CD4-positive, alpha-beta T cell treated with Interleukin-12 subunit alpha and Interleukin-12 subunit beta, for 1 hour (primary cell): ENCODE measurements at places on chromosomes 7 and 10.

GRCh38 chr7:19558527-19558926, 150.3 kb downstream of the POLR1F start:
- no peak for DNase-seq

GRCh38 chr7:147432079-147432478, 1158.5 kb upstream of the C7orf33 start:
- no peak for DNase-seq

DNA sequence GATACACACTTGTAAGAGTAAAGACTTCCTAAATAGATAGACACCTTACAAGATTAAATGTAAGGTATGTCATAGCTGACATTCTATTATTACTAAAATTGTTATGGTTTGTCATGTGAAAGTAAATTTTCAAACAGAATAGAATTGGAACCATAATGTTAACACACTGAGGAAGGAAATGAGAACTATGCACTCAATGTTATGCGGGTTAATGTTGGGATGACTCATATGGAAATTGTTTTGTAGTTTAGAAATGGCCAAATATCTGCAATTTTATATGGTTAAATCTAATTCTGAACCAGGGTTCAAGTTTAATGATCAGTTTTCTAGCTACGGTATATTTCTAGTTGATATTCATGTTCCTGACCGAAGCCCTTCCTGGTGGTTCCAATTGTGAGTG, 214.2 kb upstream of the ADO start:
- DNase-seq, result no peak

DNA sequence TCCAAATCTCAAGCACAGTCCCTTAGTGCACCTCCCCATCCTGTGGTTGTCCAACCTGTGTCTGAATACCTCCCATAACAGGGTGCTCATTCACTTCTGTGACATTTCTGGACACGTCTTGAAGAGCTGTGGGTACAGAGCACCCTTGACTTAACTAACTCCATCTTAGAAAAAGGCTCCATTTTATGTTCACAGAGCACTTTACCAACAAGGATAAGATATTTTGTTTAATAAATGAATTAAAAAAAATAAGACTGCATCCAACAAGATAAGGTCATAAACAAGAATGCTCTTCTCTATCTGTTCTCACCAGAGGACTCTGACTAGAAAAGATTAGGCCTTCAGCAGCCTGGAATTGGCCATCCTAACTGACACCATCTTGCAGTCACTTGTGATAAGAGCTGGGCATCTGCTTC, 335.2 kb upstream of the ZNF32 start:
- no peak for DNase-seq

DNA sequence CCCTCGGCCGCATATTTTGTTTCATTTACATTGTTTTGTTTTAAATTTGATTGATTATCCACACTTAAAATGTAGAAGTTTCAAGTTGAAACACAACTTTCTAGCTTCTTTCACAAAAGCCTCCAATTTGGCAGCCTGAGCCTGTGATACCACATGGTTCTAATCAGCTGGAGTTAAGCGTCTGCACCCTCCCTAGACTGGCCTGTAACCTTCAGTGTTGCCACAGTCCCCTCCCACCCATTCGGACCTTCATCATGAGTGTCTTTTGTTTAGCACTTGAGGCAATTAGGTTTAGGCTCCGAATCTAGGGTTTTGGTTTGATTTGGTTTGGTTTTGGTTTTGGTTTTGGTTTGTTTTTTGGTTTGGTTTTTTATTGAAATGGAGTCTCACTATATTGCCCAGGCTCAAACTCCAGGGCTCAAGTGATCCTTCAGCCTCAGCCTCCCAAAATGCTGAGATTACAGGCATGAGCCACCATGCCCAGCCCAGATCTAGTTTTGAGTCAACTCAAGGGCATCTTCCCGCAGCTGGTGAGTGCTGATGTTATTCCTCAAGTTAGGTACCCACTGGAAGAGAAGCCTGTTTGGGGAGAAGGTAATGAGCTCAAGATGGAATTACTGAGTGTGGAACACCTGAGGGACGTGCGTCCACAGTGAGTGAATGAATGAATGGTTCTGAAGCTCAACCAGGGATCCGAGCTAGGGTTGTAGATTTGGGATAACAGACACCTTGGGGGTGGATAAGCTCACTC, 201.4 kb downstream of the HECW1 start:
- no peak for DNase-seq

DNA sequence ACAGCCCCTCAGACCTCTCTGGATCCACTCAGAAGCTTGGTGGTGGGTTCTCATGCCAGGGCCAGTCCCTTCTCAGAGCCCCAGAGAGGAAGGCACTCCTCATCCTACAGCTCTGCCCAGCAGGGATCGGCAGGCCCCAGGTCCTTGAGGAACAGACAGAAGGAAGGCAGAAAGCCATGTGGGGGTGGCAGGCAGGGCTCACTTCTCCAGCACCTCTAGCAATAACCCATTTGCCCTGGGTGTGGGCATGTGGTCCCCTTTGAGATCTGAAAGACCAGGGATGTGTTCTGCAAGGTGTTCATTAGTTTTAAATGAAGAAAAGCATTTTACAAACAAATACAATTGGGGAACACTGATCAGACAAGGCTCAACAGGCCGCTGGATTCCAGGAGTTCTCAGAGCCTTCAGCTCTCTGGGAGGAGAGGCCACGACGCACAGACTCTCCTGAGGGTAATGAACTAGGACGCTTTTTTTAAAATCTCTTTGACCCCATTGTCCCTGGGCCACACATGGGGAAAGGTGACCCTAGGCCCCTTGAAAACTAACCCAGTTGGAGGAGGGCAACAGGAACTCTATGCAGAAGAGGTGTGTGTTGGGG, 40.6 kb downstream of the LDB3 start:
- no peak for DNase-seq

DNA sequence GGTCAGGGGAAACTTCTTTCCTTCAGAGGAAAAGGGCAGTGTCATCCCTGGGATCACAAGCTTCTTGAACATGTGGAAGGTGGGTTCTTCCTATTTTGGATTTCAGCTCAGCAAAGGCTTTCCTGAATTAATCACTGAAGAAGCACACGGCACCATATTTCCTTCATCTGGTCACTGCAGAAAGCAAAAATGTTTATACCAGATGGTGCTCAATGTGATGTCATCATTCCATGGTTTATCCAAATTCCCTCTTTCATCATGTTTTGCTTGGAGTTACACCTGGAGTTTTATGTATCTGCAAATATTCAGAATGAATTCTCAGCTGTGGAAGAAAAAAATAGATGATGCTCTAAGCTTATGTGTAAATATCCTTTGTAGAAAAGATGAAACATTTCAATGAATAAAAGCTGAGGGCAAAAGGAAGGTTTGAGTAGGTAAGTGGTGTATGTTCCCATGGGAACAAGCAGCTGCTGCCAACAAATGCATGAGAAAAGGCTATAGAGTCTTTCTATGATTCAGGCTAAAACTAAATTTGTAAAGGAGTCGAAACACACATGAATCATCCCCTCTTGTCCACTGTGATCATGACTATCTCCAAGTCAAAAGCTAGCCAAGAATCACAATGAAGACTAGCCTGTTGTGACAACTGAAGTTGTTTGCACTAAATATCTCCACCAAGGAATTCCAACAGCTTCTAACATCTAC, 26.9 kb upstream of the BPGM start:
- DNase-seq, result no peak
